ENCODE measurements at places on chromosomes 1 and 21.

DNA sequence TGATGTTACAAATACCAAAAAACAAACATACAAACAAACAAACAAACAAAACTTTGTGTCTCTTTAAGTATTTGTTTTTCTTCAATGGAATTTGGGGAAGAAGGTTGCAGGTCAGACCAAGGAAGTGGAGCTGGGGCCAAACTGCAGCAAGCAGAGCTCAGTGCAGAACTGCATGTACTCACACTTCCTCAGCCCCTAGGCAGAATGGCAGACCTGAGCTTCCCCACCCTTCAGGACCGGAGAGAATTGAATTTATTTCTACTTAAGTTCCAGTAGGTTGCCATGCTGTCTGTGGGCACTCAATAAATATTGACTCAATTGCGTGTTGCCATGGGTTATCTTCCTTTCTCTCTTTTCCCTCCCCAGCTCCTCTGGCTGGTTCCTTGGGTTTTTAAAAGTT lies 173.6 kb downstream of the PTGER3 start:
- DNase-seq, result no peak

DNA sequence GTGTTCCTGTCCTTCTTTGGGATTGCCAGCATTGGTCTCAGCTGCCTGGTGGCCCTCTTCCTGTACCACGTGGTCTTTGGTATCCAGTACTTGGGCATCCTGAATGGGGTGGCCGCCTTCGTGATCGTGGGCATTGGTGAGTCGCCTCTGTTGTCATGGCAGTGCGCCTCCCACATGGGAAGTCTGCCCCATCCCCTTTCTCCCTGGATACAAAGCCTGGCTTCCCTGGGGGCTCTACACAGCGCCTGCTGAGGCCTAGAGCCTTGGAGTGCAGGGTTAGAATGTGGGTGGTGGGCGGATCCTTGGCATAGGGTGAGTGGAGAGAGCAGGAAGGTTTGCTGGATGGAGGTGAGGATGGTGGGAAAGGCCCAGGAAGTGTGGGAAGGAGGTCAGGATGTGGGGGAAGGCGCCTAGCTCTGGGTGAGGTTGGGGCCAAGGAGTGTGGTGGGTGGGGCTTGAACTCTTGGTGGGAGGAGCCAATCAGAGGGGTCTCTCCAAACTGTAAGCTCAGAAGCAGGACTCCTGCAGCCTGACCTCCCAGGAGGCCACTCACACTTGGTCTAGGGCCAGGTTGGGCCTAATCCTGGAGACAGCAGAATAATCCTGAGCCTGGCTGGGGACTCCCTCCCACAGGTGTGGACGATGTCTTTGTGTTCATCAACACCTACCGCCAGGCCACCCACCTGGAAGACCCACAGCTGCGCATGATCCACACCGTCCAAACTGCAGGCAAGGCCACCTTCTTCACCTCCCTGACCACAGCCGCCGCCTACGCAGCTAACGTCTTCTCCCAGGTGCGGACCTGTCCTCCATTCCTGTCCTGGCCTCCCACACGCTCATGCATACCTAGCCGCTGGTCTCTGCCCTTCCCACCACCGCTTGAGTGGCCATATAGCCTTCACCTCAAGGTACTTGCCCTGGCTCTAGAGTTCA lies 36.7 kb downstream of the DISP3 start:
- no peak for DNase-seq

DNA sequence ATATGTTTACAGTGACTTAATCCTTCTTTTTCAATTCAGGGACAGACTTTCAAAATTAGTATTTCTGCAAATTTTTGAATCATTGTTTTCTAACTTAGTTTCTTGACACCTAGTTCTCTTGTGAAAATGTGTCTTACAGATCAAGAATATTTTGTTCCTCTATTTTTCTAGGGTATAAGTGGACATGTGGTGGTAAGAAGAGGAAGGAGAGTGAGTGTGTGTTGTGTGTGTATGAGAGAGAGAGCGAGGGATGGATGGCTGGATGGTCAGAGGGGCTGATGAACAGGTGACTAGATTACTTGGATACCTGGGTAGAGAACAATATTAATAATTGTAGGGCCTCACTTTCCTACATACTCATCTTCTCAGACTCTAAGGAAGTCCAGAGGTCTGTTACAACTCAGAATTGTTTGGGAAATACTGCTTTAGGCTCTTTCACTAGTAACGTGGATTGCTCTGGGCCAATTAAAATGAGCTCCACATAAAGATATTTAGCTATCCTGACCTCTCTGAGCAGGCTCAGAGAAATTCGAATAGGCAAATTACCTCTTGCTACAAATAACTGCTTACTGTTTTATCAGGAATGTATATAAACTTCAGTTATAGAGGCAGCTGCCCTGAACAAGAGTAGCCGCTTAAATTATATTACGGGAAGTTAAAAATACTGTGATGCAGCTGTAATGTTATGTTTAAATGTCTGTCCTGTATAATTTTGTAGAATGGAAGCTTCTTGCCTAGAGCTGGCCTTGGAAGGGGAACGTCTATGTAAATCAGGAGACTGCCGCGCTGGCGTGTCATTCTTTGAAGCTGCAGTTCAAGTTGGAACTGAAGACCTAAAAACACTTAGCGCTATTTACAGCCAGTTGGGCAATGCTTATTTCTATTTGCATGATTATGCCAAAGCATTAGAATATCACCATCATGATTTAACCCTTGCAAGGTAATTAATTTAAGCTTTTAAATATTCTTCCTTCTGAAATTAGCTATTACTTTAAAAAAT lies 19.7 kb downstream of the GPSM2 start:
- no peak for DNase-seq

DNA sequence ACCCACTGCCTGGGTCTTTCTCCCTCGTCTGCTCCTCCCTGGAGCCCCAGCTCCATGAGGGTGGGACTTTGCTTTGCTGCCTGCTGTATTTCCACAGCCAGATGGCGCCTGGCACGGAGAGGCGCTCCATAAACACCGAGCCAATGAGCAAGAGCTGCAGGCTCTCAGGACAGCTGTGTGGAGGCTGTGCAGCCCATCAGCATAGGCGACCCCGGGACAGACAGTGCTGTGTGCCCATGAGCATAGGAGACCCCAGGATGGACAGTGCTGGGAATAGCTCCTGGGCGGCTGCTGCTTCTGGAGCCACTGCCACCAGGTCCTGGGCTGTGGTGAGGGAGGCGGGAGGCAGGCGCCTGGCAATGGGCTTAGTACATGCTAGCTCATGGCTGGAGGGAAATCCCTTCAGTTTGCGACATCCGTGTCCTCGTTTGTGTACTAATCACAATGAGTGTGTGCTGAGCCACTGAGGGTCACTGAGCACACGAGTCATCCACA lies 29.2 kb downstream of the CEP104 start:
- no peak for DNase-seq

- DNase-seq, result no peak
These were observed 11.8 kb upstream of the KIAA0040 start for GRCh38 chr1:175204330-175204729.

DNA sequence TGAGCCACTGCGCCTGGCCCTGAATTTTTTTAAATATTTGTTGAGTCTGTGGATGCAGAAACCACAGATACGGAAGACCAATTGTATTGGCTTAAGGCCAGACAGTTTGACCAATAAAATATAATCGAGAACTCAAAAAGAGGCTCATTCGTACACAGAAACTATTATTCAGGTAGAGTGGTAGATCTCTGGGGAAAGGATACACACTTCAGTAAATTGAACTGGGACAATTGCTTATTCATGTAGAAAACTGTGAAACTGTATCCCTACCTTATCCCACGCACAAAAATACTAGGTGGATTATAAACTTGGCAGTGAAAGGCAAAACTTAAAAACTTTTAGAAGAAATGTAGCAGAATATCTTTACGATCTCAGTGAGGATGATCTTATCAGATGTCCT lies 25.0 kb upstream of the SHE start:
- DNase-seq, result no peak

DNA sequence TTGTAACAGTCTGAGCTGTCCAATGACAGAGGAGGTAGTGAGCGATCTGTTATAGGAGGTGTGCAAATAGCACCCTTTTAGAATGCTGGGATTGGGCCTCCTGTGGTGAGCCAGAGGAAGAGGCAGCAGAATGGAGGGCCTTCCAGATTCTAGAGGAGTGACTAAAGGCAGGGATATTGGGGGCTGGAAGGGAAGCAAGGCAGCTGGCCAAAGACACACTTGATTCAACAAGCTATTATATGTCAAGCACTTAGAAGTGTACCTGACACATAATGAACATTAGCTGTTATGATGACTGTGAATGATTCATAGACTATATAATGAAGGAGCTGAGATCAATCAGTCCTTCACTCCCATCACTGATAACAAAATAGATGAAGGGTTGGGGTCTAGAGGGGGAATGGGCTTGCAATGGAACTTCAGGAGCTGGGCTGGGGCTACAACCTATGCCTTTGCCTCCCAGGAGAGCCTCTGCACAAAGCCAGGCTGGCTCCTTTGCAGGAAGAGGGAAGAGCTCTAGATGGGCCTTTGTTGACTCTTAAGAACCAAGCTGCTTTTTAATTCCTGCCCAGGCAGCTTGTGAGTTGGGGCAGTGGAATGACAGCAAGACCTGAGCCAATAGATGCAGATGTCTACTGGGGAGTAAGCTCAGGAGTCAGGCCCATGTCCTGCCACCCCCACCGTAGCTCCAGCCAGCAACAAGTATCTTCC lies 2.3 kb upstream of the MKNK1 start:
- DNase-seq, result no peak

DNA sequence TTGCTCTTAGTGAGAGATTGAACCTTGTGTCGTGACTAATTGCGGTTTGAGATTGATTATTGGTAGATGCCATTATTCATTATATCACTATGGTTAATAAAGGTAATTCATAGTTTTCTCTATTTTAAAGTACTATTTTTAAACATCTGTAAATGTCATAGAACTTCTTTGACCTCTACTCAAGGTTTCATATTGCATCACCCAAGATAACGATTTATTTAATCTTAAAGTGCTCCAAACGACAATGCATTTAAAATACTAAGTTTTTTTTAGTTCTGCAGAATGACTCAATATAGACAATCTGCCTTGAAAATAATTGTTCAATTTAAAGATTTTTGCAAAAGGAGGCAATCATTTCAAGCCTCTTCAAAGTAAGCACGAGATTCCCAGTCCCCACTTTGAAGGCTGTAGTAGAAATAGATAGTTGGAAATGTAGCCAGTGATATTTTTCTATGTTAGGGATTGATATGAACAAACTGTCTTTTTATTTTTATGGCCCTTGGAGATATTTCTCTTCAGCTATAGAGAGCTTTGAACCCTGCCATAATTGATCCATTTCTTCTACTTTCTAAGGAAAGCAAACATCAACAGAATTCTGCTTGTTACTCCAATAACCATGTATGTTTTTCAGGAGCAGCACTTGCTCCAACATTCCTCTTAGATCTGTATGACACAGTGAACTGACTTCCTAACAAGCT lies 114.2 kb upstream of the PALMD start:
- no peak for DNase-seq

DNA sequence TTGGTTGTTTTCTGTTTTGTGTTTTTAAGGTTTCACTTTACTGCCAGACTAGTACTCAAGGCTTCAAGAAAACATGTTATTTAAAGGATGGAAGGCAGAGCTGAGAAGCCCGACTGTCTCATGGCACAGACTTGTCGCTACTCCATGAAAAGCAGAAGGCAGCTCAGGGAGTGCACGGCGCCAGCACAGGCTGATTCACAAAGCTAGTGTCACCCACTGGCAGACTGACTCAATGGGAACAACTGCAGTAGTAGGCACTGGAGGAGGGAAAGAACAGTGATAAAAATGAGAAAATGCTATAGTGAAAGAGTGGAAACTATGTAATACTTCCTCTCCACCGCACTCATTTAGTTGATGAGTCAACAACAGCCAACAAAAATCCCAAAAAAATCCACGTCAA lies 14.7 kb downstream of the HSF2BP start:
- no peak for DNase-seq

- no peak for DNase-seq
These were observed 33.7 kb downstream of the CCDC185 start for GRCh38 chr1:223426936-223427335.

GRCh38 chr1:81867235-81867634 lies 66.5 kb downstream of the ADGRL2 start:
- no peak for DNase-seq

DNA sequence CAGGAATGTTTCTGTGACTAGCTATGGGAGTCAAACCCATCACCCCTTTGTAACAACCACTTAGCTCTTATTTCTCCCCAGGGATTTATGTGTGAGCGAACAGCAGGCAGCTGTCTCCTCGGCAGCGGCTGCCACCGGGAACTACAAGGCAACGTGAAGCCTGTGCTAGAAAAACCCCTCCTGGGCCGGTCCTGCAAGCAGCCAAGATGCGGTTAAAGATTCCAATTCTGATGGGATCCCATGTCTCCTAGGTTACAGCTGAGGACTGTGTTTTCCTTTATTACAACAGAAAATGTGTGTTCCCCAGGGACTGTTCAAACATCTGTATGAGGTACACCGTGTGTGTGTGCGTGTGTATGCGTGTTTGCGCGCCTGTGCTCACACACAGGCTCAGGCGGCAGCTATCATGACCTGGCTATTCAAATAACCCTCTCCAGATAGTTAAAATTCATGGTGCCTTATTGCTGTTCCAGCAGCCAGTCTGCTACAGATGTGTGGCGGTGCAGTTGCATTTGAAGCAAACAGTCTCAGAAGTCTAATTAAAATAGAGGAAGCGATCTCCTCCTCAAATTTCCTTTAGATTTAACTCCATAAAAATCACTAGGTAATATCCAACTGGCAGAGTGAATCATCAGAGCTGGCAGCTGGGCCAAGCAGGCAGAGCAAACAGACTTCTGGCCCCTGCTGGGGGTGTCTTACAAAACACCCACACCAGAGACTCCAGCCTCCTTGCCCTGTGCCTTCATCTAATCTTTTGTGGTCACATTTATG lies 68.0 kb downstream of the LMX1A start:
- no peak for DNase-seq

GRCh38 chr1:226643177-226643576 lies 94.6 kb downstream of the STUM start:
- DNase-seq, result no peak

DNA sequence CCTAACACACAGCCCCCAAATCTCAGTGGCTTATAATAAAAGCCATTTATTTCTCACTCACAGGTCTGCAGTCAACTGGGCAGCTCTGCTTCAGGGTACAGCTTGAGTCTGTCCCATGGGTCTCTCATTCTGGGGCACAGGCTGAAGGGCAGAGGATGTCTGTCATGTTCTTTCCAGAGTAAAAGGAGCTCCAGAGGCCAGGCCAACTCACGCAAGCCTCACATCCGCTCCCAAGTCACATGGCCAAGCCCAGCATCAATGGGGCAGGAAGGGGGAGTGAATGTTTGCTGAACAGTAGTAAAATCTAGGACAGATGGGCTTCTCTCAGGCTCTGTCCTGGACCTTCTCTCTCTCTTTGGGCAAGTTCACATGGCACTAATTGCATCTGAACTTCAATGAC lies 7.1 kb upstream of the SSBP3 start:
- no peak for DNase-seq

- DNase-seq, result no peak
These were observed 166.2 kb downstream of the URB2 start for GRCh38 chr1:229792012-229792975.

GRCh38 chr1:164794356-164794755 lies 235.4 kb downstream of the PBX1 start:
- DNase-seq, result no peak

All from Caco-2 (cell line).